ENCODE measurements at places on chromosomes 3 and 15.

DNA sequence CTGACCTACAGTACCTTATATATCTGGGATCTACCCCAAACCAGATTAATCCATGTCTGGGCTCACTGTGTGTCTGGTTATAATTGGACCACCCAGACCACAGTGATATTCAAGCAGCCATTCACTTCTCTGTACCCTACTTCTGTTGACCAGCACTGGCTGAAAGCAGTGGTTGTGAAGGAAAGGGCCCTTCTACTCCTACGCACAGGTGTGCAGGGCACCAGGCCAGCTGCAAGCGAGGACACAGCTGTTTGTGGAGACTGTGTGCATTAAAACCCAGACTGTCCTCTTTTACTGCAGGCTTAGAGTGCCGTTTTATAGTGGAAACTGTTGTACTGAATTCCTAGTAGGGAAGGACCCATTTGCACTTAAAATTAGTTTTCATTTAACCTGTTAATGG lies 29.5 kb downstream of the CTDSPL start:
- no peak for DNase-seq

DNA sequence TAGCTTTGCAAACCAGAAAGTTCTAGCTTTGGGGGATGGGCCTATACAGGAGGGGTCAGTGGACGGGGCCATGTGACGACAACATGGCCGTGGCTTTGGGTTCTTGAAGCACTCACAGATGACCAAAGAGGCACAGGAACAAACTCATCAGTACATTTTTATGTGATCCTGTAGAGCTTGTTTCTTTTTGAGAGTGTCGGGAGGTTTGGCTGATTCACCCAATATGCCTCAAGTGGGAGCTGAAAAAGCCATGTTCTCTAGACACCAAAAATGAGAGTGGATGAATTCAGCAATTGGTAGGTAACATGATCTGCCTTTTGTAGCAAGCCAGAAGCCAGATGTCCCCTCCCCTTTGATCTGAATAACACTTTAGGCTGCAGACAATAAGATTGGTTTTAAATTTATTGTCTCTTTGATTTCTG lies 30.1 kb downstream of the GREM1 start:
- no peak for DNase-seq

DNA sequence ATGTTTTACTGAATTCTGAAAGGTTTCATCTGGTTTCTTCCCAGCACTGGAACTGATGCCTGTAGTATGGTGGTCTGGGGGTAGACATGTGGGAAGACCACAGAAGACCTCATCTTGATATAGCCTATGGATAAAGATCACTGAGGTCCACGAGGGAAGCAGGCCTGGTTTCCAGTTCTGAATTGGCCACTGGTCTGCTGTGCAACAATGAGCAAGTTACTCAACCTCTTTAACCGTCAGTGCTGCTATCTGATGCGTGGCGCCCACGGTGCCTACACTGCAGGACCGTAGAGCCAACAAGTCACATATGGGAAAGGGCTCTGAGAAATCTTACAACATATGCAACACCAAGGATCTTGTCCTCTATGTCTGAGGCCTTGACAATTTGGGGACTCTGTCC lies 13.3 kb downstream of the TLE3 start:
- no peak for DNase-seq

DNA sequence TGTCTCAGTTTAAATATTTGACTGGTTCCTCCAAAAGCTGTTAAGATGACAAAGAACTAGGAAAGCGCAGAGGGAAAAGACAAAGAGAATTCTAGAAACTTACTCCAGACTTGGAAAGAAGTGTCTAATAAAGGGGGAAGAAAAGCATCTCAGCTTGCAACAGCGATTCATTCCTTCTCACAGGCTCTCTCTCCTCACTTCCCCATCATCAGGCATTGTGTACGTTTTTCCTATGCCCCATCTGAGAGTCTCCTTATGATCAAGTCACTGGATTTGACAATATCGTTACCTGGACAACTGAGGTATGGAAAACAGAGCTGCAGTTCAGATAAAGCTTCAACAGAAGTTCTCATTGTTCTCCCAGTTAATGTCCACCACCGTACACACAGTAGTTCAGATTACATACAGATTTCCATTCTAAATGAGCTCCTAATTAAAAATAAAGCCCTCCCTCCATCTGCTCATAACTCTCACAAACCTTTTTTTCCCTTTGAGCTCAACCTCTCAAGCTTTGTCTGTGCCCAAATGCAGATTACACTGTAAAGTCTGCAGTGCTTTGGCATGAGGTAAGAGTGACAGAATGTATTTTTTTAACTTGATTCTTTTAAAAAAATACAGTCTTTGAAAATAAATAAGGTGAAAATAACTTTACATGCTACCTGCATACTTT lies 254.4 kb upstream of the THBS1 start:
- DNase-seq = no peak

DNA sequence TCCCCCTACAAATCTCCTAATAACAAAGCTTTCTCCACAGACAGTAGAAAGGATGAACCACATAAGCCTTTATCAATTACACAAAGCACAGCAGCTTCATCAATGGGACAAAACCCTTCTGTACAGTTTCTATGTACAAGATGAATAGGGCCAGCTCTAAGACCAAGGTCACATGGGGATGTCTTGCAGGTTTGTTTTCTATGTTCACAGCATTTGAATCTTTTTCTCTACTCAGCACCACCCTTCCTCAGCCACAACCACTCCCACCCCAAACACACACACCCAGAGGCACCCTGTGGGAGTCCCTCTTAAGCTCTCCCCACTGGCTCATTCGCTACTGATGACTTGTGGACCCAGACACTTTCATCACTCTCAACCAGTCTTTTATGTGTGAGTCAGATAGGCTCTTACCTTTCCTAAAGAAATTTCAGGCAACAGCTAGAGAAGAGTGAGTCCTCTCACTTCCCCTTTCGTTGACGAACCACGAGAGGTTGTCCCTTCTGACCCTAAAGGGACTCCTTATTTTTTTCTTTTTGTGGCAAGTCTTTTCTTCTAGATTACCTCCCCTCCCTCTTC lies 57.9 kb downstream of the ARHGAP31 start:
- peak; percentile 45 for DNase-seq

GRCh38 chr3:41688595-41689380 lies 273.1 kb downstream of the ULK4 start:
- DNase-seq = no peak

- no peak for DNase-seq
Observed at GRCh38 chr3:75193797-75194196, 470.3 kb upstream of the FRG2C start.

DNA sequence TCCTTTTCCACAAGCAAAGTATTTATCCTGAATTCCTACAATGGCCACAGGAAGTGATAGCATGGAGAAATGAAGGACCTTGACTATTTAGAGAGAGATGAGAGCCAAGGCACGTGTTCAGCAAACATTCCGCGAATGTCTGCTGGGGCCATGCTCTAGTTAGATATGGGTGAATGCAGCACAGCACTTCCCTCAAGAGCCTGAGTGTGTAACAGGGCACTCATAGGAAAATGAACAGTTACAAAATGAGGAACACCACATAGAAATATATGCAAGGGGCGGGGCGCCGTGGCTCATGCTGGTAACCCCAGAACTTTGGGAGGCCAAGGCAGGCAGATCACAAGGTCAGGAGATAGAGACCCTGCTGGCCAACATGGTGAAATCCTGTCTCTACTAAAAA lies 406.9 kb downstream of the NR2F2 start:
- DNase-seq = no peak

GRCh38 chr3:18666655-18667054 lies 241.5 kb upstream of the SATB1 start:
- no peak for DNase-seq

DNA sequence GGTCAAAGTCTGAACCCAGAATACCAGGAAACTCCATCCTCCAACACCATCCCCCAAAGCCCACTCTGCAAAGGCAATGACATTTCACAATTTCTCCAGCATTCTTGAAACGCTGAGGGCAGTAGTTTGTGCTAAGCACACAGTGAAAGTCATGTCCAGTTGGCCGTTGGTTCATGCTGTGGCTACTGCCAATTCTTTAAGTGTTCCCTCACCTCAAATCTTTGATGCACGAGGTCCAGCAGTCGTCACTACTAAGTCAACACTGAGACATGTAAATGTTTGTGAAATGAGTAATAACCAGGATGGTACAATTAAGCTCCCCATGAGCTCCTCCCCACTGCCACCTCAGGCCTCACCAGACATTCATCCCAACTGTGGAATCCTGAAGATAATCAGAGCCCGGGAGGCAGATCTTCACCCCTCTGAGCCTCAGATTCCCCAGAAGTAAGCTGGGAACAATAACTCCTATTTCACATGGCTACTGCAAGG lies 7.0 kb downstream of the SUCLG2 start:
- DNase-seq = no peak

DNA sequence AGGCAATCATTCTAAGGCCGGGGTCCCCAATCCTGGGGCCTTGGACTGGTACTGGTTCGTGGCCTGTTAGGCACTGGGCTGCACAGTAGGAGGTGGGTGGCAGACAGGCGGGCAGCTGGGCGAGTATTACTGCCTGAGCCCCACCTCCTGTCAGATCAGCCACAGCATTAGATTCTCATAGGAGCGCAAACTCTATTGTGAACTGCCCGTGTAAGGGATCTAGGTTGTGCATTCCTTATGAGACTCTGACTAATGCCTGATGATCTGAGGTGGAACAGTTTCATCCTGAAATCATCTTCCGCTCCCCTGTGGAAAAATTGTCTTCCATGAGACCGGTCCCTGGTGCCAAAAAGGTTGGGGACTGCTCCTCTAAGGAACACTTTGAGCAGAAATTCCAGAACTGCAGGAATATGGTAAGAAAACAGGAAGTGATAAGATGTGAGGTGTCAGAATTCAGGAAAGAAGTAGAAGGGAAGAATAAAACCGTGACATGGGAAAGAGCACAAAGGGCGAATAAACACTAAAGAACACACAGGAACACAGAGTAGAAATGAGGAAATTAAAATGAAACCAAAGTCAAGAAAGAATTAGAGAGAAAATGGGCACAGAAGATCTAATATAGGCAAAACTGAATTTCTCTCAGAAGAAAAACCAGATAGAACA lies 57.6 kb downstream of the PDCD6IP start:
- no peak for DNase-seq

GRCh38 chr3:138187296-138188012 lies at the start of gene ARMC8:
ARMC8 (plus strand) TSS chr3:138187301; CDS start chr3:138187555, 254 bp downstream.
- DNase-seq = peak; percentile 49

- no peak for DNase-seq
Observed at GRCh38 chr3:104411757-104412156, 955.0 kb upstream of the ALCAM start.

GRCh38 chr3:125349556-125350165 lies 25.5 kb downstream of the ZNF148 start:
- no peak for DNase-seq

DNA sequence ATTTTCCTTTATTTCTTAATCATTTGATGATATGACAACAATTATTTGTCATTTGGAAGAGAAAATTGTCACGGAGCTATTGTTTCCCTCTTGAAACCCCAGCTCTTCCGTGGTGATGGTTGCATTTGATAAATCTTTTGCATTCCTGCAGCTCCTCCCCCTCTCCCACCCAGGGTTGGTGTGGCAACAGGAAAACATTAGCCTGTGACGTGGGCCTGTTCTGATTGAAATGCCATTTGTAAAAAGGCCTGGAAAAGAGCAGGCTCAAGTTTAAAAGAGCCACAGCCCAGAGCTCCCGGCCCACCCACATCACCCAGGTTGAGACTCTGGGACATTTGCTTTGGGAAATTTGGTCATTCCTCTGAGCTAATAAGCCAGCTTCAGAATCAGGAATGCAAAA lies 282.5 kb downstream of the RPLP1 start:
- DNase-seq = no peak

GRCh38 chr3:105580296-105580965 lies 213.7 kb downstream of the ALCAM start:
- DNase-seq = no peak

DNA sequence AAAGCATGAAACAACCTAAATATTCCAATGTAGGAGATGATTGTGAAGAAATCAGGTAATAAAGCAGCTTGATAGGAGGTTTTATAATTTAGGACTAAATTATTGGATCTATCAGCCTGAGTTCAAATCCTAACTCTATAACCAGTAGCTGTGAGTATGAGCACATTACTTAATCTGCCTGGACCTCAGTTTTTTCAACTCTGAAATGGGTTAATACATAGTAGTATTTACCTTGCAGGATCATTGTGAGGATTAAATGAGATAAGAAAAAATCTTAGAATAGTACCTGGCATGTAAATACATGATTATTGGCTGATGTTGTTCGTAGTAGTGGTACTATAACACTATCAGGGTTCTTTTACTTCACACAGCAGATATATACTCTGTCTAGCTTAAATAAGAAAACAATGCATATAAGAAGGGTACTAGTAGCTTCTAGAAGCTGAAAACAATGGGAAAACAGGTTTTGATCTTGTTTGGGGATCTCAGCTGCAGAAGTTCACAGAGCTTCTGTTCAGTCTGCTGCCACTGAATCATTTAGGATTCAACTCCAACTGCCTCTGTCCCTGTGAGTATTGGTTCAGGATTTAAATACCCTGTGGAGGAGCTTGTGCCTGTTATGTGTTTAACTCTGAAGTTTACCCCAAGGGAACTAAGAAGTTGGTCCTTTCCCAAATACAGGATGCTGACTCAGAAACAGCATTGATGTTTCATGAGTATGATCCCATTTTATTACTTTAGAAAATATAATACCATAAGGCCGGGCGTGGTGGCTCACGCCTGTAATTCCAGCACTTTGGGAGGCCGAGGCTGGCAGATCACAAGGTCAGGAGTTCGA lies 34.2 kb downstream of the KAT2B start:
- DNase-seq = no peak

GRCh38 chr3:121692010-121692699 lies 31.5 kb upstream of the HCLS1 start:
- DNase-seq = no peak

- DNase-seq = no peak
Observed at GRCh38 chr3:32871273-32871672, 53.5 kb downstream of the TRIM71 start.

DNA sequence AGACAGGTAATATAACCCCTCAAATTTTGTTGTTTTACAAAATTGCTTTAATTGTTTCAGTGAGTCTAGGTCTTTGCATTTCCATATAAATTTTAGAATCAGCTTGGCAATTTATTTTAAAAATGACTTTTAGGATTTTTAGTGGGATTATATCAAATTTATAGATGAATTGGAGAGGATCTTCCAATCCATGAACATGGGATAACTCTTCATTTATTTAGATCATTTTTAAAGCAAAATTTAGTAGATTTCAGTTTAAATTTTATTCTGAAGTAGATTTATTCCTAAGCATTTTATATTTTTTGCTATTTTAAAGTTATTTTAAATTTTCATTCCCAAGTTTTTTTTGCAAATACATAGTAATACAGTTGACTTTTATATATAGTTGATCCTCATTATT lies 58.1 kb upstream of the THSD4 start:
- DNase-seq = no peak

- DNase-seq = peak; percentile 75
Observed at GRCh38 chr15:64430000-64430735, 30.2 kb upstream of the ZNF609 start.

GRCh38 chr15:31135523-31135922 lies 34.0 kb upstream of the TRPM1 start:
- no peak for DNase-seq

DNA sequence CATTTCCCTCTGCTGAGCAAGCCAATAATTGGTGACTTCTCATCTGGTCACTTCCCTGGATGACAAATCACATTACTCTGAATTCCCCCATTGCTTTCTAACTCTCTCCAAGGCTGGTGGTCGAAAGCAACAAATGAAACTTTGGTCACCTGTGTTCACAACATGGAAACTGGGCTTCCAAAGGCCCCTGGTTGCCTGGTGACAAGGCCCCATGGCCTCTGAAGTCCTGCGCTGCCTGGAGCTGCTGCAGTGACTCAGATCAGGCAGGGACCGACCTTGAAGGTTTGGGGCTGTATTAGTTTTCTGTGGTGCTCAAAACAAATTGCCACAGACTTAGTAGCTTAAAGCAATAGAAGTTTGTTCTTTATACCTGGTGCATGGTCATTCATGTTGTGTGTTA lies 345.3 kb downstream of the WDR72 start:
- no peak for DNase-seq
